Stimulated activated CD4-positive, alpha-beta T cell treated with anti-CD3 and anti-CD28 coated beads, Interleukin-1b, Interleukin-23, amount 100 ng/mL, for 1 hour (primary cell): ENCODE measurements at places on chromosomes 12 and 14.

GRCh38 chr12:50764286-50765094 lies 589 bp downstream of the ATF1 start:
- DNase-seq: peak; percentile 56

DNA sequence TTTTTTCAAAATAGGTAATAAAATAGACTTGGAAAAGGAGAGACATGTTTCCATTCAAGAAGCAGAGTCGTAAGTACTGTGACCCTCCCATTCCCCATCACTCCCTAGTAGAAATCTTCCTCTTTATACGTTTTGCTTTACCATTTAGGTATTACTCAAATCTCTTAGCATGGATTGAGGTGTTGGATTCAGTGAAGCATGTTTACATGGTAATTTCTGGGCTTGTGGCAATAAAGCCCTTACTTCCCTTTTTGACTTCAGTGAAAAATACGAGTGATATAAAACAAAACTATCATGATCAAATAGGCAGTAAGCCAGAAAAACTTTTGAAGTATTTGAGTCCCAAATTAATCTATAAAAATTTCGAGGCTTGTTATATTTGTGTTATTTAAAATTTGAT lies 27.4 kb downstream of the RAB21 start:
- DNase-seq: no peak

DNA sequence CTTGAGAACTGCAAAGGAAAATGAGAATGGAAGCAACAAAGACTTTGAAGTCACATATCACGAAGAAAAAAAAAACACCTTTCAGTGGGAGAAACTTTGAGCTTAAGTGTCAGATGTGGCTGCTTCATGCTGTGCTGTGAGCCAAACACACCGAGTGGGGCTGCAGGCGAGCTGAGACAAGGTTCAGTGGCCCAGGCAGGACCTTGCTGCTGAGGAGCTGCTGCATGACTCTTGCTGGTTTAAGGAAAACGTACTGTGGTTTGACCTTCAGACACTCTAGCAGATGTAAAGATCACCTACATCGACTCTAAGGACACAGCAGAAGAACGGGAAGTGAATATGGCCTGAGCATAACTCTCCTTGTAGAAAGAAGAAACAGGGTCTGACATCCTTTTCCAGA lies 118.1 kb upstream of the OR4E1 start:
- DNase-seq: no peak

- DNase-seq: no peak
Observed at GRCh38 chr12:50221228-50222008, 54.2 kb upstream of the CERS5 start.

- no peak for DNase-seq
Observed at GRCh38 chr12:14545144-14546124, 22.2 kb downstream of the PLBD1 start.

GRCh38 chr14:98564006-98564405 lies 708.0 kb downstream of the BCL11B start:
- DNase-seq: no peak

DNA sequence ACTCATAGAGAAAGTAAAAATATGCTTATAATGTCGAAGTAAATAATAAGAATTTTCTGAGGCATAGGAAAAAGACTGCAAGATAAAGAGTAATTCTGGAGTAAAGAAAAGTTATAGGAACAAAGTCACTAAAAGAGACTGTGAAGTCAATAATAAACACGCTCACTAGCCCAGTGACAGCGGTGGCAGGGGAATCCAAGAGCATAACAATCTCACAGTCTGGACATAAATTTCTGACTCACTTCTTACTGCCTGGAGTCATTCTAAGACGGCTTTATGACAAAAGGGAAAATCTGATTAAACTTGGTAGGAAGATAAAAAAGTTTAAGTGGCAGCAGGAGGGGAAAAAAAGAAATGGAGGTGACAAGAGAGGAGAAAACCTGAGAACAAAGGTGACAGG lies 56.4 kb upstream of the GRIP1 start:
- DNase-seq: no peak

DNA sequence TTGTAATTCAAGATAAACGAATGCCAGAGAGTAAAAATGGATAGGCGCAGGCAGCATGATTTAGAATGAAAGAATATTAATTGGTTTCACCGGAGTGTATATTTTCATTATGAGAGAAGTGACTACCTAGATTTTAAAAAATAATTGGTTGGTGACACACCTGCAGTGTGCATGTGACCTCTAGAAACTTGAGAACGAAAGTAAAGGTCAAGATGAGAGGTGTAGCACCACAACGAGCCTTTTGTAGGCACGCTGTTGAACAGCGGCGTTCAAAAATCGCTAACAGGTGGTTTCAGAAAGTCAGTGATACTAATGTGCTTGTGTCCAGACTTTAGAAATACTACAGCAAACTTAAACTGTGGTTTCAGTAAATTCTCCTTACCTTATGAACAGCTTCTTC lies 123.8 kb downstream of the NPAS3 start:
- DNase-seq: no peak

DNA sequence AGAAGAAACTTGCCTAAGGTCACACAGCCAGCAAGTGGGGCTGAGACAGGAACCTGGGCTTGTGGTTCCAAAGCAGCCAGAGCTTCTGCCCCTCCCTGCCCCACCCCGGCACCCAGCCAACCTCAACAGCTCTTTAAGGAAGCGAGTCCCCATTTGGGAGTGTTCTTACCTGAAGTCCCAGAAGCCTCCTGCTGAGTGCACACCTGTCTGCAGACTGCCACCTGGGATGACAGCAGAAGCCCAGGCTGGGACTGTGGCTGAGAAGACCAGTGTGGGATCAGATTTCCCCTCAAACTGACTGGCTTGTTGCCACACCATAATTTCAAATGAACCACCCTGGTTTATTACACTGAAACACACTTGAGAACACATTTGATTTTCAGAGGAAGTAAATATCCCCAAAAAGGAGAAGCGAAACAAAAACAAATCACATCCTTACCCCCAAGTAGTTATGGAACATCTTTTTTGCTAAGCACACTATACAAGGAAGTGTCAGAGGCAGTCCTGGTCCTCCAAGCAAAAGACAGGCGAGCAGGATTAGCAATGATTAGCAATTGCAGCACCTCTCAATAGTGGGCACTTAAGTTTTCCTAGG lies 6.3 kb upstream of the RIN3 start:
- DNase-seq: no peak

- DNase-seq: peak; percentile 29
Observed at GRCh38 chr12:11581179-11581755, 68.2 kb upstream of the ETV6 start.

DNA sequence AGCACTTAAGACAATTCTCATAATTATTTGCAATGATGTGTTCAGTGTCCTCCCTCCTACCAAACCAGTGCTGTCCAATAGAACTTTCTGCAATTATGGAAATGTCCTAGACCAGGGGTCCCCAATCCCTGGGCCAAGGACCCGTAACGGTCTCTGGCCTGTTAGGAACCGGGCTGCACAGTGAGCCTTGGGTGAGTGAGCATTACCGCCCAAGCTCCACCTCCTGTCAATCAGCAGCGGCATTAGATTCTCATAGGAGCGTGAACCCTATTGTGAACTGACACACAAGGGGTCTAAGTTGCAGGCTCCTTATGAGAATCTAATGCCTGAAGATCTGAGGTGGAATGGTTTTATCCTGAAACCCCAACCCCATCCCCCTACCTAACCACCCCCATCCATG lies 3.9 kb downstream of the SVOP start:
- DNase-seq: no peak

DNA sequence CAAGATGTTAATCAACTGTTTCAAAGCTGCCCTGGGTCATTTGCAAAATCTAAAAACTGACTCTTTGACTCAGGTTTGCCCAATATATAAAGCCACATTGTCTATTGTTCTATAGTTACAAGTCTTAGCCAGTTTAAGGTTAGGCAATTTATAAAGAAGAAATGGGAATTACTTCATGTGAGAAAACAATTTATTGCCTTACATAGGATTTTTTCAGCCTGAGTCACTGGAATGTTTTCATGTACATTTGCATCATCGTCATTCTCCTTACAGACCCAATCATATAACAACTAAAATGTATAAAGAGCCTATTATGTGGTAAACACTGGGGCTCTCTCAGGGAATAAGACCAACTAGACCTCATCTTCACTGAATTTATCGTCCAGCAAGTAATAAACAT lies 100.3 kb upstream of the PLEKHG7 start:
- DNase-seq: no peak

DNA sequence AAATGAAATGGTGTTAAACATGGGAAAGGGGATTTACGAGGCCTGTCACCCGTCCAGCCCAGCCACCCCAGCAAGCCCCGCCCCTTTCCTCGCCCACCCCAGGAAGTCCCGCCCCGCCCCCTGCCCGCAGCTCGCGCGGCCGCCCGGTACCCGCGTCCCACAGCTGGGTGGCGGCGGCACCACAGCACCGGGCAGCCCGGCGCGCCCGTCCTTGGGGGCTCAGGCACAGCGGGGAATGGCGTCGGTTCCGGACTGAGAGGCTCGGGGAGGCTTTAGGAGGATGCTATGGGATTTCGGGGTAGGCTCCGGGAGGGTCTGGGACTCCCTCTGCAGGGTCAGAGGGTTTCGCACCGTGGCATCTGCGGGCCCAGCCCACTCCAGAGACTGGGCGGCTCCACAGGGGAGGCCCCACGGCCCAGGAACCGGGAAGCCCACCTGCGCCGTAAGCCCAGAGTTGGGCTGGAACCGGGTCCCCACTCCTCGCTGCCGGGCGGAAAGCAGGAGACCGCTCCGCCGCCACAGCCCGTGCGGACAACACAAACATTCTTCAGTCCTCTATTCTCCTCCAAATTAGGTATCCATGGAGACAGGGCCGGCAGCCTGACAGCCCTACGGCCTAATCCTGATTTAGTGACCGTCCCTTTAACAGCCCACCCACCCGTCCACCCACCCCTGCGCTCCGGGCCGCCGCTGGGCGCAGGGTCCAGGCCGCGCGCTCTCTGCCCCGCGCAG lies 1.4 kb downstream of the FIGNL2 start:
- DNase-seq: peak; percentile 33

GRCh38 chr12:107079172-107080011 lies 14.0 kb downstream of the CRY1 start:
- no peak for DNase-seq

DNA sequence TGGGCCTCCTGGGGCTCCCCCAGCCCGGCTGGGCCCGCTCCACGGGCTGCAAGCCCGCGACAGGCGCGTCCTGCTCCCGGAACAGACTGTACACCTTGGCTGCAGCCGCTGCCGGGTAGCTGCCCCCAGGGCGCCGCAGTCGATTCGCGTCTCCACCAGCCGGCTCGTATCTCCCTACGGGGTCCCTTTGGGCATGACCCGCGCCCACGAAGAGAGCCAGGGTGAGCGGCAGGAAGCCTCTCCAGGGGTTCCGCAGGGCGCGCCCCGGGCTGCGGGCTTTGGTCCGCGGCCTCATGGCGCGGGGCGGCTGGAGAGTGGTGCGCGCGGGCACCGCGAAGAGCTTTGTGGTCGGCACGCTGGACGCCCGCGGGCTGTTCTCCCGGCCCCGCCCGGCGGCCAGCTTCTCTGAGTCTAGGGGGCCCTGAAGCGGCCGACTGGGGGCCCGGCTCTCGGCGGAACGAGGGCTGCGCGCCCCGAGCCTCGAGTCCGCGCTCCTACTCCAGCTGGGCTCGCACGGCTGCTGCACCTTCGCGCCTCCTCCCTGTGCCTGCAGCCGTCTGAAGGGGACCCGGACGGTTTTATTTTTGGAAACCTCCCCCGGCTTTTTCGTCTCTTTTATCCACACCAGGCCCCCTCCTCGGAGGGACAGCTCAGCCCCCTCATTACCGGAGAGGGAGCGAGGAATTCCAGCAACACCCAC lies at the start of gene LTBP2:
Gene LTBP2, minus strand, starts transcription at position 588 of the 700 bp plus-strand sequence. Its CDS starts 293 bp downstream, at position 295.
- DNase-seq: no peak

- DNase-seq: no peak
Observed at GRCh38 chr12:56461235-56462159, 6.9 kb upstream of the SPRYD4 start.

DNA sequence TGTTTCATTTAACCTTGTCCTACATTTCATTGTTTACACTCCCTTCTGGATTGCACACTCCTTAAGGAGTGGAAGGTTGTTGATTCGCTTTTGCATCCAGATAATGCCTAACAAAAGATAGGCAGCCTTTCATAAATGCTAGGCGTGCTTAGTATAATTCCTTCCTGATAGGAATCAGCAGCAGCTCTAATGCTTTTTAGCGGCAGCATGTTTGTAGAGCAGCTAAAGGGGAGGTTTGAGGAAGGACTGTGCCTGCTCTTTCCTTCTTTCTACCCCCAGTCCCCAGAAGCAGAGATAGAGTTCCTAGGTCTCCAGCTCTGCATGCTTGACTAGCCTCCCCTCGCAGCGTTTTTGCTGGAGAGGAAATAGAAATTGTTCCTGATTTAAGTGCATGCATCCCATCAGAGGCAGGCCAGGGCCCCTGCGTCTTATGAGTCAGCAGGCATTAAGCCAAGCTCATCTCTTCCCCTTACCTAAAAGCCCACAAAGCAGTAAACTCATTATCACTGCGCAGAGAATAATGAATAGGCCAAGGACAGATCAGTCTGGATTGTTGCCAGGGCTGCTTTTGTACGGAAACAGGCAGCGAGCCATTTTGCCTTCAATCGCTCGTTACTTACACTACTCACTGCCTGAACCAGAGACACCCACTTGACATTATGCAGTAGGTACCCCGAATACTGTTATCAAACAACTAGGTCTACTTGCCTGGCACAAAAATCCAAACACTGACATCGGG lies 14.0 kb upstream of the TBPL2 start:
- DNase-seq: no peak

DNA sequence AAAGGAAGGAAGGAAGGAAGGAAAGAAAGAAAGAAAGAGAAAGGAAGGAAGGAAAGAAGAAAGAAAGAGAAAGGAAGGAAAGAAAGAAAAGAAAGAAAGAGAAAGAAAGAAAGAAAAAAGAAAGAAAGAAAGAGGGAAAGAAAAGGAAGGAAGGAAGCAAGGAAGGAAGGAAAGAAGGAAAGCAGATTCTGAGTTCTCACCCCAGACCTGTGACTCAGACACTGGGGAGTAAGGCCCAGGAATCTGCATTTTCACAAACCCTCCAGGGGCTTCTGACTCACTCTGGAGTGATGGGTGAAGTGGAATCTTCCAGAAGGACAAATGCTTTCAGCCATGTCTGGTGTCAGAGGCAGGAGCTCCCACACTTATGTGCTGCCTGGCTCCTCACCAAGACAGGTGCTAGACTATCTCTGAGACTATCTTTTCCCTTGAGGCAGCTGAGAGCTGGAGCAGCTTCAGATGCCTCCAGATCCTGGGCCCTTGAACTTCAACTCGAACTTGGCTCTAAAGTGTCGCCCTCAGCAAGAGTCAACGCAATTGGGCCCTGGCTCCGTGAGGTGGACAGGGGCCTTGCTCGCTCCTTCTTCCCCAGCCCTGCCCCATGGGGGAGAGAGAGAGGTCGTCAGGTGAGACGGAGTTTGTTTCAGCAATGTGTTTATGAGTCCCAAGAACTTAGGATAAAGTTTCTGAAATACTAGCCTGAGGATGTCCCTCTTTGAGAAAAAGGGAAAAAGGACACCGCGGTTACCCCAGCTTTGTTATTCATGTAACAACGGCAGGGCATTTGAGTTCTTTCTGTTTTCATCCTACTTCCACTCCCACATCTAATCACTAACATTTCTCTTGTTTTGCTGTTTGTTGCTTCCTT lies 19.8 kb upstream of the SCARB1 start:
- DNase-seq: no peak

- DNase-seq: no peak
Observed at GRCh38 chr14:51455041-51455835, 196.5 kb upstream of the FRMD6 start.

- no peak for DNase-seq
Observed at GRCh38 chr12:50536831-50537537, 32.2 kb downstream of the DIP2B start.

GRCh38 chr12:68886636-68887572 lies 46.1 kb downstream of the CPM start:
- no peak for DNase-seq

- DNase-seq: no peak
Observed at GRCh38 chr14:54556535-54556934, 10.4 kb upstream of the SAMD4A start.

- no peak for DNase-seq
Observed at GRCh38 chr14:94970941-94971730, 186.2 kb downstream of the DICER1 start.
